G401 (cell line): ENCODE measurements at places on chromosomes 6 and 20. TPM values are rescaled to one million over a fixed set of nuclear protein-coding genes. Genes with fewer than 3 reads are reported as not detected.
A peak's percentile ranks its signal among the peaks of the same experiment; 100 is the strongest.

DNA sequence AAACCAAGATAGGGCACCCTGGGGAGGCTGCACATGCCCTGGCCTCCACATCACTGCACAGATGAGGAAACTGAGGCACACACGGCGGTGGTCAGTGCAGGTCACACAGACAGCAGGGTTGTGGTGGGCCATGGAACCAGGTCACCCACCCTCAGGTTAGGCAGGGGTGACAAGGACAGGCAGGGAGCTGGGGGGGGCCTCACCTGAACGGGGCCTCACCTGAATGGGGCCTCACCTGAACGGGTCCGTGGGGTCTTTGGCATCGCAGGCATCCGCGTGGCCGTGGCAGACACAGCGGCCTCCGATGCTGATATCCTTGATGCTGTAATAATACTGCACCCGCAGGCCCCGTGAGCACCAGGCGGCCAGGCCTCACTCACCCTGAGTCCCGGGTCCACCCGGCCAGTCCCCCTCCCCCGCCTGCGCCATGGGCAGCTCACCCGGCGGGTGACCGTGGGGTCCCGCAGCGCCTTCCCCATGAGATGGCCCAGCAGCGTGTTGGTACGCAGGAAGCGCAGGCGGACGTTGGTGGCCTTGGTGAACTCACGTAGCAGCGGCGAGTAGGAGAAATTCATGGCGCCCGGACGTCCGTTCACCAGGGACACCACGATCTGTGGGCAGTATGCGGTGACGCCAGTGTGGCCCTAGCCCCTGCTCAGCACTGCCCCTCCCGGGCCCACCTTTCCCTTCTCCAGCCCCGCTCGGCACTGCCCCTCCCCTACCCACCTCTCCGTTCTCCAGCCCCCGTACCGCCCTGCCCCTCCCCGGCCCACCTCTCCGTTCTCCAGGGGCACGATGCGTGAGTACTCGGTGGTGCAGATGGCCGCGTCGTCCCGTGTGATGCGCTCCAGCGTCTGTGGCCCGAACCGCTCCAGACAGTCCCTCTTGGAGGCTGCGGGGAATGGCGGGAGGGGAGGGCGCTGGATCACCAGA is 15.4 kb downstream of the LAMA5 start:
- DNase-seq = no peak

GRCh38 chr6:38264605-38265004 is 375.1 kb downstream of the BTBD9 start:
- no peak for DNase-seq

- DNase-seq = no peak
Observed at GRCh38 chr6:13163161-13163944, 165.0 kb downstream of the TBC1D7 start.

- DNase-seq = peak; percentile 54
Observed at GRCh38 chr6:159720708-159721107, 6.6 kb upstream of the WTAP start.

DNA sequence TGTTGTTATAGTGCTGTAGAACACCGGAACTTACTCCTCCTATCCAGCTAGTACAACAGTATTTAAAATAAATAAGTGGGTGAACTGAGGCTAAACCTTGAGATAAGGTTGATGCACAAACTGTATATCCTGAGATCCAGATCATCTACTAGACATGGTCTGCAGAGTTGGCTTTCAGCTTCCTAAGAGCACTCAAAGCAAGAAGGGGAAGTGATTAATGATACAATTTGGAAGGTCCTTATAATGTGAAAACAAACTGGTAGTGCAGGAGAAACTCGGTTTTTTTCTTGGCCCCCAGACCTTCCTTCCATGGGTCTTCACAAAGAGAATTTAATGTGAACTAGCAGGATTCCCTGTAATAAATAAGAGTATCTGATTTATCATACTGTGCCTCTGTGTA is 27.4 kb upstream of the RREB1 start:
- no peak for DNase-seq

The SLC17A5 gene
- 6.2 and 8.1 TPM in 2 replicates for total RNA-seq
